ENCODE measurements at places on chromosomes 1 and 21.

DNA sequence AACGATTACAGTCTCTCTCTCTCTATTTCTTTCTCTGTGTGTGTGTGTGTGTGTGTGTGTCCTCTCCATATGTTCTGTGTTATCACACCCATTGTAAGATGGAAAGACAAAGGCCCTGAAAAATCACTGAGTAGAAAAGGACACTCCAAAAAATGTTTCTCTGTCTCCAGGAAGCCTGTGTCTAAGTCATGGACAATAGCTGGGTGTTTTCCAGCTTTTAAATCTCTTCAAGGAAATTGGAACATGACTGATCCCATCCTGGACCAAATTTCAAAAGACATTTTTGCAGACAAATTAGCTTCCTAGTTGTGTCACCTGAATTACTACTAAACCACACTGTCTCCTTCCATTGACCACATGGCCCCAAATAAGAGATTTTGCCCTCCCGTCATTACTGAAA is 31.0 kb upstream of the LMX1A start:
- no peak for DNase-seq

DNA sequence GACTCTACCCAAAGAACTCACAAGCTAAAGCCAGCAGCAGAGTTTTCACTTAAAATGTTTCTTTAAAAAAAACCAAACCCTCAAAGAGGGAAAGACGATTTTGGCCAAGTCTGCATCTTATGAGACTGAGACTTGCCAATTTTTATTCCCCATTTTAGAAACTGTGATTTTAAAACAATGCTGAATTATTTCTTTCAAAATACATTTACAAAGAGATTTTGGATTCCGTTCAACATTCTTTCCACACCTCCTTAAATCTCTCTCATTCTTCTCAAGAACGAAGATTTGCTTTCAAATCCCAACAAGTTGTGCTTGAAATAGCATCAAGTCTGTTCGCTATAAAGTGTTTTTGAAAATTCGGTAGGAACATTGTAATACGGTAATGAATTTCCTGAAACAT is 133.9 kb upstream of the VANGL1 start:
- no peak for DNase-seq

- no peak for DNase-seq
Measured at GRCh38 chr1:181087400-181087901, 1.0 kb upstream of the IER5 start.

DNA sequence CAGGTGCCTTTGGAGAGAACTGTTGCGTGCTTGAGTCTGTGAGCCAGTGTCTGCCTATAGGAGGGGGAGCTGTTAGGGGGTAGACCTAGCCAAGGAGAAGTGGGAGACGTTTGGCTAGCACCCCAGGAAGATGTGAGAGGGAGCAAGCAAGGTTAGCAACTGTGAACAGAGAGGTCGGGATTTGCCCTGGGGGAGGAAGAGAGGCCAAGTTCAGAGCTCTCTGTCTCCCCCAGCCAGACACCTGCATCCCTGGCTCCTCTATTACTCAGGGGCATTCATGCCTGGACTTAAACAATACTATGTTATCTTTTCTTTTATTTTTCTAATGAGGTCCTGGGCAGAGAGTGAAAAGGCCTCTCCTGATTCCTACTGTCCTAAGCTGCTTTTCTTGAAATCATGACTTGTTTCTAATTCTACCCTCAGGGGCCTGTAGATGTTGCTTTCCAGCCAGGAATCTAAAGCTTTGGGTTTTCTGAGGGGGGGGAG is 2.4 kb downstream of the BTG2 start:
- peak; percentile 73 for DNase-seq

- DNase-seq, result no peak
Measured at GRCh38 chr1:151584278-151584677, 27.6 kb upstream of the SNX27 start.

DNA sequence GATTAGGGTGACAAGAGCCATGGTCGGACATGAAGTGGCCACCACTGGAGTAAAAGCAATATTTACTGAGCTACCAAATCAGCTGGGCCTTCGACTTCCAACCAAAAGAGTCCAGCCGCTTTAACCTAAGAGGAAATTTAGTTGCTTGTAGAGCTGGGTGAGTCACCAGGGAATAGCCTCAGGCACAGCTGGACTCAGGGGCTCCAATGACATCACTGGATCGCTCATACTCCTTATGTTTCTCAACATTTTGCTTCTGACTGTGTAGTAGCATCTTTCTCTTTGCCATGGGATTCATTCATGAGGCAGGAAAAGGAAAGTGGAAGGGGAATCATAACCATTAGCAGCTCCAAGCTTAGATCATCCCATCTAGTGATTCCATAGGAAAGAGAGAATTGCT is 664.4 kb downstream of the MATN1 start:
- peak; percentile 27 for DNase-seq

- DNase-seq, result no peak
Measured at GRCh38 chr1:28258628-28259251, 578 bp upstream of the SESN2 start.

GRCh38 chr1:60068393-60069045 is 5.1 kb downstream of the C1orf87 start:
- DNase-seq, result no peak

- DNase-seq, result no peak
Measured at GRCh38 chr21:45788637-45789506, 145.3 kb downstream of the PCBP3 start.

DNA sequence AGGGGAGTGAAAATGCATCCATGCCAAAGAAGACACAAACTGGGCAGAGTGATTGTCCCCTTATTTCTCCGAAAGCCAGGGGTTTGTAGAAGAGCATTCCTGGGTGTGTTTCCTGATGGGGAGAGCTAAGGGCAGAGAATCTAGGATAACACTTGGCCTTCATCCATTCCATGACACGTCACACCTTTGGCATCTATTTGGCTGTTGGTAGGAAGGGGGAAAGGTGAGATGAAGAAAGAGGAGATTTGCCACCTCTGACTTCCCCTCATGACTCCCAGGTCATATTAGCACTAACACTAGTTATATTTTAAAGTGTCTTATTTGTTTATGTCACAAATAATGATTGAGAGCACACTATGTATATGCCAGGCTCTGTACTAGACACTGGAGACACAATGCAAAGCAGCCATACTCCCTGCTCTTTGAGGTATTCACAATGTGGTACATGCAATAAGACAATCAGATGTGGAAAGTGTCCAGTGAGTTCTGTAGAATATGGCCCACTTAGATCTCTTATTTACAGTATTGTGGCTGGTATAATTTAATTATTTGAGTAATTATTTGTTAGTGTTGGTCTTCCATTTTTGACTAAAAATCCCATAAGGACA is 54.5 kb upstream of the GADD45A start:
- no peak for DNase-seq

DNA sequence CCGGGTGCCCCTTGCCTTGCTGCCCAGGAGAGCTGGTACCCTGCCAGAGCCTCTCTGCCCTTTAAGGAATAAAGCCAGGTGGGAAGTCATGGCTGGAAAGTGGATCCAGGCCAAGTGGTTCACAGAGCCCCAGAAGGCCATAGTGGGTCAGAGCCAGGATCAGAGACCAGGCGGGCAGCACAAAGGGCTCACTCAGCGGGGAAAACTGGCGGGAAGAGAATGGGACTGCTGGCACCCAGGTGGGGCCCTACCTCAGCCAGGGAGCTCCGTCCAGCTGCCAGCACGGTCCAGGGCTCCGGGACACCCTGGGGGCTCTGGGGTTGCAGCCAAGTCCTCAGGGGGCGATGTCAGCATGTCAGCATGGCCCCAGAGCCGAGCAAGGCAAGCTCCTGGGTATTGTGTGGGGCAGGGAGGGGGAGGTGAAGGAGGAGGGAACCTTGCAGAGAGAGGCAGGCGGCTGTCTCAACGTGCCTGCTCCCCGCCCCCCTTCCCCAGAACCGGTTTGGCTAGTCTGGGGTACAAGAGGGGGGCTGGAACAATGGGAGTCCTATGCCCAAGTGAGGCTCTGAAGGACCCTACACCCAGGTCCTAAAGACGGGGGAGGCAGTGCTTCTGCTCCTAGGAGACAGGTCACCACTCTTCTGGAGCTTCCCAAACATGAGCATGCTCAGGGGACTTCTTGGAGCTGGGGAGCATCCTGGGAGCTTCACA is at the start of gene ARHGEF19:
Gene ARHGEF19 (minus strand): TSS at position 402 of the 711 bp plus-strand sequence. CDS start 3,598 bp downstream, outside the sequence.
- peak; percentile 54 for DNase-seq

DNA sequence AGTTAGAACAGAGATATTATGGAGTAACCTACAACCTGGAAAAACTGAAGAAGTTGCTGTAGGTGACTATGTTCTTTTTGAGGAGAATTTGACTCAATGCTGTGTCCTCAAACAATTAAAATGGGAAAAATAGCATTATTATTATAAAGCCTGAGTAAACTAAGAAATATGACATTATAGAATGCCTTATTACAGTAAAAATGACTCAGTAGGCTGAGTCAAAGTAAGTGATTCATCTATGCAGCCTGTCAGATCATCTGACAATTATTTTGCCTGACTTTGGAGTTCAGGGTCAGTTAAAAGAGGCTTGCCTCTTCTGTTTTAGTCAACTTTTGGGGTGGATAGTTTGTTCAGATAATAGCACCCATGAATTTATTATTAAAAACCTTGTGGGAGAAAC is 150.8 kb upstream of the PTGFR start:
- no peak for DNase-seq

- DNase-seq, result peak; percentile 19
Measured at GRCh38 chr1:1763657-1764621, 14.3 kb downstream of the NADK start.

- DNase-seq, result no peak
Measured at GRCh38 chr1:166484871-166485270, 318.1 kb upstream of the FAM78B start.

GRCh38 chr1:9181990-9182783 is 52.4 kb upstream of the H6PD start:
- DNase-seq, result peak; percentile 63

DNA sequence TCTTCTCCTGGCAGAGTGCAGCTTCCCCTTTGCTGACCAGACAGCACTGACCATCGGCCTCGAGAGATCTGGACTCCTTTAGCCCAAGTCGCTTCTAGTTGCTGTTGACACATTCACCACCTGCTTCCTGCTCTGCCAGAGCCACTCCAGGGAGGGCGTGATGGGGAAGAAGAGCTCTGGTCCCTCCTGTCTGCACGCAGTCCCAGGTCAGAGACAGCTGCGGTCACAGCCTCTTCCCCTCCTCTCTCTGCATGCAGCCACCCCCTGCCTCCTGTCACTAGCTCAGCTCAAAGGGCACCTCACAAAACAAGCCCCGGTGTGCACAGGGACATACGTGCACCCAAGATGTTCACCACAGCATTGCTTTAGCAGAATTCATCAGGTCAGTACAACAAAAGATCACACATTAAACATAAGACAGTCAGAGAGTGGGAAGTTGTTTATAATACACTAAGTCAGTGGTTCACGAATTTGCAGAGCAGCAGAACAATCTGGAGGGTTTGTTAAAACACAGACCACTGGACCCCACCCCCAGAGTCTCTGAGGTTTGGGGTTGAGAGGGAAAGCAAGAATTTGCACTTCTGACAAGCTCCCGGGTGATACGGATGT is 132.9 kb downstream of the SYF2 start:
- DNase-seq, result no peak

DNA sequence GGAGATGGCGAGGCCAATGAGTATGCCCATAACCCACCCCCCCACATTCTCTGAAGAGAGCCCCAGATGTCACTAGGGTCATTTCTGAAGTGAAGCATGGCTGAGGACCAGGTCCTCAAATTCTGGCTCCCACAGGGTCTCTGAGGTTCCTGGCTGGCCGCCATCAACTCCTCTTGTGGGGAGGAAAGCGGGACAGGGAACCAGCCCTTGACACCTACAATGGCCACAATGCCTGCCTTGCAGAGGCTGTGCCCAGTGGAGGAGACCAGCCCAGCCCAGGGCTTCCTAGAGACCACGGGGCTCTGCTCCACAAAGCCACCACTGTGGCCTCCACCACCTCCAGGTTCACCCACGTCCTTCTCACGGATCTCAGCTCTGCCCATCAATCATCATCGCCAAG is 120.1 kb upstream of the ARHGEF16 start:
- DNase-seq, result no peak

- no peak for DNase-seq
Measured at GRCh38 chr1:23628951-23629387, 62.6 kb upstream of the RPL11 start.

GRCh38 chr1:151825204-151825603 is 6.4 kb downstream of the RORC start:
- DNase-seq, result no peak

- no peak for DNase-seq
Measured at GRCh38 chr1:11308699-11309224, 35.8 kb downstream of the UBIAD1 start.

DNA sequence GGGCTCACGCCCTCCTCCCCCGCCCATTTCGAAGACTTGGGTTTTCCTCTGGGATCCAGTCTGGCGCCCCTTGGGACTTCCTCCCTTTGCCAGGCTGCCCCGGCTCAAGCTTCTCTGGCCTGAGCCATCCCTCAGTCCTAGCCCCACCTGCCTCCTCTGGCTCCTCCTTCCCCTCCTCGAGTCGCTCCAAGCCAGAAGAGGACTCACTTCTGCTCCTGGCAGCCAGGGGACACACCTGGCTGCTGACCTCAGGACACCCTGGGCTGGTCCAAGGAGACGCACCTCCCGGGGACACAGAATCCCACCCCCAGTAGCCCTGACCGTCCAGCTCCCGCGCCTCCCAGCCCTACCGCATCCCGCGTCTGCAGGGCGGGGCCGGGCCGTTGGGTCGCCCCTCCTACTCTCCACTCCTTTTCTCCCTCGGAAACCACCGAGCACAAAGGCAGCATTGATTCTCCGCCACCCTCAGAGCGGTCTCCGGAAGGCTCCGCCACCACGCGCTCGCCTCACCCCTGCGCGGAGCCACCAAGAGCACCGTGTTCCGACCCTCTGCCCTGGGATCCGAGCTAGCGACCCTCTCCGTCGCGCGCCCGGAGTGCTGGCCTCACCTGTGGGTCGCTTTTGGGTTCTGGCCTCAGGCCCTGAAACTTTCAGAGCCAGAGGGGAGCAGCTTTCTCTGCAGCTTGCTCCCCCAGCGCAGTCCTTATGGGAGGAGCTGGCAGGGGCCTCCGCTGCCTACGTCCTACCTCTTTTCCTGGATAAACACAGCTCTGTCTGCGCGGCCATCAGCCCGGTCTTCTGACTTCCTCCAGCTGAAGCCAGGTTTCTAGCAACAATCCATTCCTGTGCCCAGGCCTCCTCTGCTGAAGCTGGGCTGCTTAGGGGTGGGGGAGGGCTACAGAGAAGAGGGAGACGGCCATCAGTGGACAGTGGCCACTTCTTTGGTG is at the start of gene C2CD4D:
Gene C2CD4D (minus strand): TSS at position 364 of the 947 bp plus-strand sequence. CDS start 831 bp downstream, outside the sequence.
- DNase-seq, result peak; percentile 85

DNA sequence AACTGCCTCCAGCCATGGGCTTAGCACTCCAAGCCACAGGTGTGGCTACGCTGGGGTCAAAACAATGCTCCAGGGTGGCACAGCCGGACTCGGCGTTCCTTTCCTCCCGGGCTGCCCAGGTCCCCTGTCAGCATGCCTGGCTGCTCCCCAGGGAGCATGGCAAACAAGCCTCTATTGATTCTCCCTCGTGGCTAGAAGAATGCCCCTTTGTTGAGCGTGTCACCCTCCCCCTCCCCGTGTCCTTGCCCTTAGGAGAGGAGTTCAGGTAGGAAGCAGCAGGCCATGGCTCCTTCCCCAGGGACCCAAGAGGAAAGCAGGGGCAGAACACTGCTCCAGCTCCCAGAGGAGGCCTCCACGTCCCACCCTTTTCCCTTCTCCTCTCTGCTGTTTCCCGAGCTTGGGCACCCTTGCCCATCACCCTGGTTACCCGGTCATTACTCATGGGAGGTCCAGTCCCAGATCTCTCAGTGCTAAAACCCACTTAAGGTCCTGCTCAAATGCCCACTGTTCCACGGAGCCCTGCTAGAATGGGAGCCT is 57.4 kb upstream of the CITED4 start:
- no peak for DNase-seq
